ENCODE measurements at places on chromosomes 1 and 21.
A peak's percentile ranks its signal among the peaks of the same experiment; 100 is the strongest.

DNA sequence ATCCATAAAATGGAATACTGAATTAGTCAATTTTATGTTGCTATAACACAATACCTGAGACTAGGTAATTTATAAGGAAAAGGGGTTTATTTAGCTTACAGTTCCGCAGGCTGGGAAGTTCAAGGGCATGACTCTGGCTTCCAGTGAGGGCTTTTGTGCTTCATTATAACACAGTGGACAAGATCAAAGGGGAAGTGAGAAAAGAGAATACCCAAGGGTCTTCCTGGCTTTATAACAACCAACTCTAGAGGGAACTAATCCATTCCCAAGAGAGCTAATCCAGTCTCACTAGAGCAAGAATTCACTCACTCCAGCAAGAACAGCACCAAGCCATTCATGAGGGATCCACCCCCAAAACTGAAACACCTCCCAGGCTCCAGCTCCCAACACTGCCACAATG lies 3.1 kb downstream of the KIFAP3 start:
- no peak for DNase-seq

DNA sequence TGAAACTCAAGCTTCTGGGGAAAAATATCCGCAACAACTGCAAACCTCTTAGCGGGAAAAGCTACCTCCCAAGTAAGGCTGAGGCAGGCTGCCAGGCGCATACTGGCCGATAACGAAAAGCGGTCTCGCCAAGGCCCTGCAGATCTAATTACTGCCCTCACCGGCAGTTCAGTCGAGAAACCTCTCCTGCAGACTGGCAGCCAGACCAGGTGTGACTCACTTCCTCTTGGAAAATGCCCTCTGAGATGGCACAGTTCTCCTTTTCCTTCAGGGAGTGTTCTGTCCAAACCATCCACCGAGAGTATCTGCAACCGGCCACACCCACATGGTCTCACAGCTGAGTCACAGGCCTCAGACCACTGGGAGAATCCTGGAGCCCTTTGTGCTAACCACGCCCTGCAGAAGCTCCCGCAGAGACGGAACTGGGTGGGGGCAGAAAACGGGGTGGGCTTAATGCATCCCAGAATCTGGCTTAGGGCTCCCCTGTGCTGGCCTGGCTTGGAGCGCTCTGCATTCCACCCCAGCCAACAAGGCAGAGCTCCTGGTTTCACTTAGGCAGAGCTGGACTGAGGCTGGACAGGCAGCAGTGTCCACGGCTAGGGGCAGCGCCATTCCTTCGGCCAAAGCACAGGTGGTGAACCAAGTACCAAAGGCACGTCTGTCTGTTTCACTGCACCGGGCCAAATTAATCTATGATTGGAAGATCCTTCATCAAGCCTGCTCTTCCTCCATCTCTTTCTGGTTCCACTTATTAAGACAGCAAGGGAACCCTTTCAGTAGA lies 1.2 kb downstream of the S100A10 start:
- no peak for DNase-seq

GRCh38 chr1:29639156-29639736 lies 402.9 kb downstream of the PTPRU start:
- DNase-seq = no peak

GRCh38 chr1:112715264-112716053 lies at the start of gene PPM1J:
TSS of gene PPM1J (minus strand) at chr1:112715332. CDS start at chr1:112715301, 31 bp downstream.
- DNase-seq = peak; percentile 89

DNA sequence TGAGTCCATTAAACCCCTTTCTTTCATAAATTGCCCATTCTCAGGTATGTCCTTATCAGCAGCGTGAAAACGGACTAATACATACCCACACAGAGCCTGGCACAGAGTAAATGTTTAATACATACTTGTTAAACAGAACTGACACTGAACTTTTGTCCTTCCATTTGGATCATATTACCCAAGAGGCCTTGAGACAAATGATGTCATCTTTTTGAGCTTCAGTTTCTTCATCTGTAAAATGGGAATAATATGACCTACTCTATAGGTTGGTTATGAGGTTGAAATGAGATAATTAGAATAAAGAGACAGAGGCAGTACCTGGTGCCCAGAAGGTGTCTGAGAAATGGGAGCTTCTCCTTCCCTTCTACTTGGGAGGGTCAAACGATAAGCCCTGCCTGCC lies 13.8 kb downstream of the CYB5RL start:
- DNase-seq = no peak

Data from activated naive CD4-positive, alpha-beta T cell (primary cell).